ENCODE measurements at places on chromosomes 5 and 9. TPM values are rescaled to one million over a fixed set of nuclear protein-coding genes. Genes with fewer than 3 reads are reported as not detected.

The LEAP2 gene
- 23.9 TPM for total RNA-seq

The RC3H2 gene
- 42.5 TPM for total RNA-seq

The ZNF879 gene
- 2.8 TPM for total RNA-seq

The CAMK2A gene
- total RNA-seq, result not detected

The C5orf58 gene
- not detected for total RNA-seq

The PCAT7 gene
- total RNA-seq, result 3.2 TPM

The ZFP2 gene
- total RNA-seq, result 0.27 TPM

The CCDC192 gene
- total RNA-seq, result not detected

The EPB41L4B gene
- 25.7 TPM for total RNA-seq

The TXNDC8 gene
- total RNA-seq, result not detected

The SNX18 gene
- 6.2 TPM for total RNA-seq

The TRIP13 gene
- 33.0 TPM for total RNA-seq

The PHF24 gene
- not detected for total RNA-seq

The UBE2QL1 gene
- total RNA-seq, result not detected

The IL3 gene
- not detected for total RNA-seq

The PCDHGA5 gene
- total RNA-seq, result 0.11 TPM

The GAS1 gene
- not detected for total RNA-seq

The SPINK4 gene
- total RNA-seq, result 0.53 TPM

The MATR3 gene
- total RNA-seq, result 484 TPM

The FAM169A gene
- 110 TPM for total RNA-seq
